Activated CD4-positive, alpha-beta T cell treated with anti-CD3 and anti-CD28 coated beads, Interleukin-2, amount 10 ng/mL, durations not matched to agents 7 days and 5 days (primary cell): ENCODE measurements at places on chromosomes 2 and 18.

GRCh38 chr2:24477229-24477628 is 13.8 kb upstream of the NCOA1 start:
- no peaks in the 10 kb centered on the region for H3K27me3 ChIP-seq
- DNase-seq, result no peak
- H3K36me3 ChIP-seq, result no peaks in the 10 kb centered on the region
- no peaks in the 10 kb centered on the region for H3K4me1 ChIP-seq

DNA sequence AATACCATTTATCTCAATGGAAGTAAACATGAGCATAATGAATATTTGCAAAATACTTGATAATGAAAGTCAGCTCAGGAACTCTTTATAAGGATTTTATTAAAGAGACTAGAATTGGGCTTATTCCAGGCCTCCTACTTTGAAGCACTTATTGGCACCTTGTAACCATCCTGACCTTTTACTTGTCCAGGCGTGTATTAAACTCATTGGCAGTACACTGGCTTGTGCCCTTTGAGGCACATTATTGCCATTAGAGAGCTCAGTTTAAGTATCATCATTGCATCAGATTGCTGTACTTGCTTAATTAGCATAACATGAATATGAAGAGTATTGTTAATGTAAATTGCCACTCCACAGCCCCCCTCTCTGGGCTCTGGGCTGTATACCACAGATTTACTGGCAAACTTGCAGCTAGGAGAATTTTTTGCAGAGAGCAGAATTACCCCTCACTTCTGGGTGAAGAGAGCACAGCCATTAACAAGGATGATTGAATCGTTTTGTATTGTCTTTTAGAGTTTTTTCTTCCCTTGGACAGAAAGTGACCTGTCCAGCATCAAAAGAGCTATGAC is 72.5 kb downstream of the XIRP2 start:
- DNase-seq, result no peak
- no peak overlapping the region for H3K4me3 ChIP-seq
- no peak overlapping the region for H3K27ac ChIP-seq
- H3K4me1 ChIP-seq, result peaks cover 5% of the 10 kb centered on the region
- no peaks in the 10 kb centered on the region for H3K27me3 ChIP-seq

DNA sequence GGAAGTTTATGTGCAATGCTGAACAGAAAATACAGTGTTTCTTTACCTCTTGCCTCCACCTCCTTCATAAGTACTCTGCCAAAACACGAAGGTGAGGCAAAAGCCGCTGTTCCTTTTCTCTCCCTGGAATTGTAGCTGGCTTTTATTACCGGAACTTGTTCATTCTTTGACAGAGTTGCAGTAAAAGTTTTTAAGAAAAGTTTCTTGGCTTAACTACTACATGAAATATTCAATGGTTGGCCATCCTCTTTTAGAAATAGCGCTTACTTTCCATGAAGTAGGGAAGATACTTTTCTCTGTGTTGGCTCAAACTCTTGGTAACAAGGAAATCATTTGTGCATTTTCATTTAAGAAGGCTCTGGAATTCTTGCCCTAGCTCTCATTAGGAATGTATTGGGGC is 950.7 kb upstream of the FANCL start:
- H3K27ac ChIP-seq, result no peak overlapping the region
- H3K4me3 ChIP-seq, result no peak overlapping the region
- no peaks in the 10 kb centered on the region for H3K4me1 ChIP-seq
- no peak for DNase-seq

DNA sequence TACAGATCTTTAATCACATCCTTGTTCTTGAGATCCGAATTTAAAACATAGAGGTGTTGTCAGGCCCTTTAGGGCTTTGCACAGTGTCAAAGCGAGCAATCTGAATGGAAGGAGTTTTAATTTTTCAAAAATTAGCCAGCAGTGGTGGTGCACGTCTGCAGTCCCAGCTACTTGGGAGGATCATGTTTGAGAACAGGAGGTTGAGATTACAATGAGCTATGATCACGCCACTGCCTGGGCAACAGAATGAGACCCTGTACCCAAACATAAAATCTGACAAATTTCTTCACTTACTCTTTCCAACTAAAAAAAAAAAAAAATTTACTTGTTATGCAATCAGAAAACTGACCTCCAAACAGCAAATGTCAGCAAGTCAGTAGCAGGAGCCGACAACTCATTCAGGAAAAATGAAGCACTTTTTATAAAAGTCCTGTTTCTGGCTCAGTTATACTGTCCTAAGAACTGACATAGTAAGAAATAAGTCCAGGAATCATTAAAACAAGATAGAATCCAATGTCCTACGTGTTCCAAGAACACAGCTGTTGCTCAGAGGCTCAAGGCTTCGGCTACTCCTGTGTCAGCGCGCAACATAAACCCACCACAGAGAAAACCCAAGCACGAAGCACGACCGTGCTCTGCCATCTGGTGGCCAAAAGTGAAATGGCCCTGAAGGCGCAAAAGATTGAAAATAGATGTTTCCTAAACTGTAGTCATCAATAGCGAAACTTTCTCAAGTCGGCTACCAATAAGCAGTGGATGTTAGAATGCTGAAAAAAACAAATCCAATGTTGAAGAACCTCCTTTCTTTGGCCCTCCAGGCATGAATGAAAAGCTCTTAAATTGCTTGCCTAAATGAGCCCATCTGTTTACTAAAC is 138.1 kb downstream of the INO80D start:
- H3K4me1 ChIP-seq, result peaks cover 5% of the 10 kb centered on the region
- H3K36me3 ChIP-seq, result no peaks in the 10 kb centered on the region
- H3K27ac ChIP-seq, result no peak overlapping the region
